Hippocampal formation (tissue), 2 donors: ENCODE measurements at places on chromosomes 3 and 15.

DNA sequence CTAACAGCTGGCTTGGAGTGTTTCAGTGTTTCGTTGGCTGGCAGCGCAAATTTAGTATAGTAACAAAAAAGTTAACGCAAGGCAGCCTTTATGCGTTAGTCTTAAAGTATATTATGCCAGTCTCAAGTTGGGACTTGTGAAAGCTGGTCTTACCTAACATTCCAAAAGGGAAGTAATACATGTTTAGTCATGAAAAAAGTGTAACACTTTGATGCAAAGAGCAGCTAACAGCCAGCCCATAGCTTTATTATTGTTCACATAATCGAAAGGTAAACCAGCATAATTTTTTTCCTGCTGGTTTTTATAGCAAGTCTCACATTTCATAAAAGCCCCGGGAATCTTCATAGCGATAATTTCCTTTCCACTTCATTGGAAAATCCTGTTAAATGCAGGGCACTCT, 2.4 kb upstream of the GPR87 start:
- no peak for DNase-seq

GRCh38 chr3:2861920-2862319, 248.3 kb downstream of the IL5RA start:
- no peak for DNase-seq

DNA sequence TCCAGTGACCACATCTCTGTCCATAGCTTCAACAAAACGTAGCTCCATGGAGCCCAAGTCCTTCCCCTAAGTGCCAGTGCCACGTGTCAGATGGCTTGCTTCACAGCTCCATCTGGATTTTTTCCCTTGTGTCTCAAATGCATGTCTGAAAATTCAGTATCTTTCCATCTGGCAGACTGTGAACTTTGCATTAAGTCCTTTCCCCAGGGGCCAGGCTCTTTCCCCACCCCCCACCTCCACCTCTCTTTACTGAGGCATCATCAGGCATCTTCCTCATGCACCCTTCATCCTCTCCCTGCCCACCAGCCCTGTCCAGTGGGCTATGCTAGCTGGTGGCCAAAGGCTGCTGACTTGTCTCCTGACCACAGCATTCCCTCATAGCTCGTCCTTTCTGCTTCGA, 53.7 kb downstream of the PDIA5 start:
- no peak for DNase-seq

GRCh38 chr3:113602256-113602655, 69.9 kb downstream of the SIDT1 start:
- peak; percentile 23 for DNase-seq

DNA sequence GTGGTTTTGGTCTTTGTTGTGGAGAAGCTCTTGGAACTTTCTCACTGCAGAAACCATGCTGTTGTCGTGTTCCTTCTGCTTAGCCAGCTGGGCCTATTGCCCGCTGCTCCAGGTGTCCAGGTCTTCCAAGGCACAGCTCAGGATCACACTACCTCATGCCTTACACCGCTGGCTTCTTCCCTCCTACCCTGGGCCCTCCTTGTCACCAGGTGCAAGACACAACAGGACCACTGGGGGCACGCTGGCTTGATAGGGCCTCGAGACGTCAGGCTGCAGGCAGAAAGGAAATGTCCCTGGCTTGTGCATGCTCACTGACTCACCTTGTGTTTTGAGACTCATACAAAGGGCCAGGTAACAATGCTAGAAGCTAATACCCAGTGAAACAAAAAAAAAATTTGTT, 32.3 kb downstream of the PAQR9 start:
- no peak for DNase-seq

DNA sequence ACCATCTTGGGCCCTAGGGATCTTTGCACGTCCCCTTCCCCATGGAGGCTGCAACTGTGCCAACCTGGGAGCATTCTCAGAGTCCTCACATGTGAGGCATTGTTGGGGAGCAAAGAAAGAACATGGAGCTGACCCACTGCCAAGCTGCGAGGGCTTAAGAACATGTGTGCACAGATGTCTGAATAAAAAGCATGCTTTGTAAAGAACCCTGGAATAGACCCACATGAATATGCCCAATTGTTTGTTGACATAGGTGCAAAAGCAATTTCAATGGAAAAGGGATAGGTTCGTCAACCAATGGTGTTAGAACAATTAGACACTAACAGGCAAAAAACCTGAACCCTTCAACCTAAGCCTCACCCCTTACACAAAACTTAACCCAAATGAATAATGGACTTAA, 9.3 kb downstream of the PGPEP1L start:
- no peak for DNase-seq

- no peak for DNase-seq
These were observed 195.6 kb downstream of the XXYLT1 start for GRCh38 chr3:195075199-195075940.

- no peak for DNase-seq
These were observed 202.5 kb downstream of the SATB1 start for GRCh38 chr3:18222686-18223085.

DNA sequence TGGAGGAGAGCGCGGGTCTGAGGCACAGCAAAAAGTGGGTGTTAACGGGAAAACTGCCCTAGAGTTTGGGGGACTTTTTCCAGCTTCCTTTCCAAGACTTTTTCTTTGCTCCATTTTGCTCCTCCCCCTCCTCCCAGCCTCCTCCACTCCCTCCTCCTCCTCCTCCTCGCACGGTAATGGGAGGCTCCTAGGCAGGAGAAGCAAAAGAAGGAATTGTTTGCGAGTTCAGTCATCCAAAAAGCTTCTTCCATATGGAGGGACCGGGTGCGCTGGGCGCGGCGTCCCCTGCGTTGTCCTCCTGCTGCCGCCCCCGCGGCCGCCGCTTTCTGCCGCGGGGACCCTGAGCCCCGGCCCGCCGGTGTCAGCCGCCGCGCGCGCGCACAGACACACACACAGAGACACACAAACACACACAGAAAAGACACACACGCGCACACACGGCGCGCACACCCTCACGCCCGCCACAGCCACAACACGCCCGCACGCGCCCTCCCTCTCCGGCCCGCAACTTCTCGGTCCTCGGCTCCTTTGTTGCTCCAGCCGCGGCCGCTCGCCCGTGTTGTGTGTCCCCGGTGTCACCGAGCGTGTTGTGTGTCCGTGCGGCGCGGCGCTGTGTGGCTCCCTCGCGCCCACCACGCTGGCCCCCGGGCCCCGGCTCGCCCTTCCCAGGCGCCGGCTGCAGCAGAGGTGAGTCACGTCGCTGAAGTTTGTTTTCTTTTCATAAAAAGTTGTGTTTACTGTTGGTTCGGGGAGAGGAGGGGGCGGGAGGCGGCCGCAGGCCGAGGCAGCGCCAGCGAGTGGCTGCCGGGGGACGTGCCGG, at the start of gene BOC:
TSS of gene BOC (plus strand) at position 228 of the 820 bp plus-strand sequence. CDS start 38,246 bp downstream, outside the sequence.
- no peak for DNase-seq

- no peak for DNase-seq
These were observed 380.7 kb downstream of the PLOD2 start for GRCh38 chr3:145780301-145780700.

DNA sequence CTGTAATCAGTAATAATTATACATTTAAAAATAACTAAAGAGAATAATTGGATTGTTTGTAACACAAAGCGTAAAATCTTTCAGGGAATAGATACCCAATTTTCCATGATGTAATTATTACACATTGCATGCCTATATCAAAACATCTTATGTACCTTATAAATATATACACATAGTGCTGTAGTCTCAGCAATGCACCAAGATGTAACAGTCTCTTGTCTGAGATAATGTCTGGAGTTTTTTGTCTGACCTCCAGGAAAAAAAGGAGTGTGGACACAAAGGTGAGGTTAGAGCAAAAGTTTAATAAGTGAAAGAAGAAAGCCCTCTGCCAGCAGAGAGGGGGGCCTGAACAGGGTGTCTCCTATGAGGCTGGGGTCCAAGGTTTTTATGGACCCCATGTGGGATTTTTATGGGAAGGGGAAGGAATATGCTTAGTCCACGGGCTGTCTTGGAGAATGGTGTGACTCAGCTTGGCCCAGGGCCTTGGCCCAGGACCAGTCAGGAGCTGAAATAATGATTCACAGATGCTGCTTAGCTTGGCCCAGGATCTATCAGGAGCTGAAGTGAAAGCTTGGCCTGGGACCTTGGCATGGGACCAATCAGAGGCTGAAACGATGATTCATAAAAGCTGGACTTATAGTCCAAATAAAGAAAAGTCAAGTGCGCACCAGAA, 545.0 kb downstream of the ZPLD1 start:
- no peak for DNase-seq

DNA sequence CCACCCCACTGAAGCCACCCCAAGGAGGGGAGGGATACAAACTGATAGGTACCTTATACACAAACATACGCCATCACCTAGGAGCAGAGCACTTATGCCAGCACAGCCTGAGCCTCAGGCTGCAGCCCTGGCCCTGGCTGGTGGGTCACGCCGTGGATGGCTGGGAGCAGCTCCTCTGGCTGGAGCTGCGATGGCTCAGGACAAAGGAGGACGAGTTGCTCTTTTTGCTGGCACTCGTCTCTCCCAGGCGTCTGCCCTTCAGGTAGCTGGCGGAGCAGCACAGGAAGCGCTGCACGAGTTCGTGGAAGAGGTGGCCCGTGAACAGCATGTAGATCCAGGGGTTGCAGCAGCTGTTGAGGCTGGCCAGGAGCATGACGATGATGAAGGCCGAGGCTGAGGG, 16.6 kb downstream of the OXTR start:
- no peak for DNase-seq

GRCh38 chr3:122973893-122974615, 53.5 kb downstream of the SEMA5B start:
- DNase-seq = no peak

- DNase-seq = no peak
These were observed 48.6 kb downstream of the RAP2B start for GRCh38 chr3:153210660-153211059.

GRCh38 chr3:47578691-47579632, at the start of gene CSPG5:
TSS of gene CSPG5 (minus strand) at chr3:47578865. CDS start at chr3:47578693, 172 bp downstream.
- peak; percentile 22 for DNase-seq

DNA sequence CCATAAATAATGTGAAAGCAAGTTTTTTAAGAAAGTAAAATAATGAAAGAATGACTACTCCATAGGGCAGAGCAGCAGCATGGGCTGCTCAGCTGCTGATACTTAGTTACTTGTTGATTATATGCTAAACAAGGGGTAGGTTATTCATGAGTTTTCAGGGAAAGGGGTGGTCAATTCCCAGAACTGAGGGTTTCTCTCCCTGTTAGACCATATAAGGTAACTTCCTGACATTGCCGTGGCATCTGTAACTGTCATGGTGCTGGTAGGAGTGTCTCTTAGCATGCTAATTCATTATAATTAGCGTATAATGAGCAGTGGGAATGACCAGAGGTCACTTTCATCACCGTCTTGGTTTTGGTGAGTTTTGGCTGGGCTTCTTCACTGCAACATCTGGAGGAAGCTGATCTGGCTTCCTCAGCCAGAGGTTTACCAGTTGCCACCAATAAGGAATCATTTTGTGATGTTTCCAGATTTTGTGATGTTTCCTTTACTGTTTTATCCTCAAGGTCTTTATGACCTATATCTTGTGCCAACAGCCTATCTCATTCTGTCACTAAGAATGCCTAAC, 121.8 kb upstream of the CHL1 start:
- DNase-seq = no peak

DNA sequence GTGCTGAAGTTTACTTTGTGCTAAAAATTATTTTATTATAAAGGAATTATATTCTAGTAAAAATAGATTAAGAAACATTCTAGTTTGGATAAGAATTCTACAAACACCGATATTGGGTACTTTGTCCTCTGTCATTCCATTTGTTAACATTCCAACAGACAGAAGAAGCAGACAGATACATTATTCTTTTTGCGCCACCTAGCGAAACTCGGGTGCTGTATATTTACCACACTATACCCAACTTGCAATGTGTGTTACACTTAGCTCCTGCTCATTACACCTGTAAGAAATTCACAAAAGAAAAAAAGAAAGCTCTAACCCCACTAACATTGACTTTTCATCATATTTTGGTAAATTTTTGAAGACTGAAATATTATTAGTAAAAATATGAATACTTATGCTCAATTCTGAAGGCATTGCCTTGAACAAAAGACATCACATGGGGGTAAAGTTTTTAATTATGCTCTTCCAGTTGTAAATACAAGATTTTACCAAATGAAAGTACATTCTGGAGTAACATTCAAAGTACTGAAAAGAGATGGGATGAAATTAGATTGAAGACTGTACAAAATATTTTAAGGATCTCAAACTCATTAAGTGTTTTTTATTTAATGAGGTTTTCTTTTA, 136.5 kb upstream of the MLF1 start:
- DNase-seq = peak; percentile 78
